ENCODE measurements at places on chromosomes 2 and 18. TPM values are rescaled to one million over a fixed set of nuclear protein-coding genes. Genes with fewer than 3 reads are reported as not detected.

Gene GAD1
- total RNA-seq: 6.9 TPM

Gene CDK5R2
- not detected for total RNA-seq

- DNase-seq: no peak
These were observed 8.9 kb downstream of the ECEL1 start for GRCh38 chr2:232478571-232479340.

DNA sequence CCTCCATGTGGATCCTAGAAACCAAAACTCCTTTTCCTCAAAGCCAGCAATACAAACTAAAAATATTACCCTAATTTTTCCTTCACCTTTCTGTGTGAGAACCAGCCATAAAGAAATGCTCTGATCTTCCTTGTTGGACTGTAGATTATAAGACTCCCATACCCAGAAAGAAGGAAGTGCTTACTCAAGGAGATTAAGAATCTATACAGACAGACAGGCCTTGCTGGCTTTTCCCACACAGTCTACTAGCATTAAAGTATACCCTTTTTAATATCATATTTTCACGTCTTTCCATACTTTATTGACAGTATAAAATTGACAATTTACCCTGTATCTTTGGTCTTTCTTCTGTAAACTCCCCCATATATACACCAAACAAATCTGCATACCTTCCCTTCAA is 139.0 kb downstream of the GULP1 start:
- DNase-seq: no peak

DNA sequence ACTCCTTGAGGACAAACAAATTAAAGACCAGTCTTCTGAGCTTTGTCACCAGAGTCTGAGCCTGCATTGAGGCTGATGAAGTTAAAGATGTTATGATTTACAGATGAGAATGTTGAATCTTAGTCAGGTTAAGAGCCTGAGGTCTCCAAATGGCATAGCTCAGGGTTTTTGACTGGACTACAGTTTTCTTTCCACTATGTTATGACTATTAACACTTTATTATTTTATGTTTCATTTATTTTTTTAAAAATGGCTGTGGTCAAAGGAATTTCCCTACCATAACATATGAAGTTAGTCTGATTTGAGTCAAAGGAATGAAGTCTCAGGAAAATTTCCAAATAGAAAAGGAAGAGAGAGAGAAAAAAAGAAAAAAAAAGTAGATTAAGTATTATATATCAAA is 39.7 kb upstream of the CWC22 start:
- DNase-seq: no peak

DNA sequence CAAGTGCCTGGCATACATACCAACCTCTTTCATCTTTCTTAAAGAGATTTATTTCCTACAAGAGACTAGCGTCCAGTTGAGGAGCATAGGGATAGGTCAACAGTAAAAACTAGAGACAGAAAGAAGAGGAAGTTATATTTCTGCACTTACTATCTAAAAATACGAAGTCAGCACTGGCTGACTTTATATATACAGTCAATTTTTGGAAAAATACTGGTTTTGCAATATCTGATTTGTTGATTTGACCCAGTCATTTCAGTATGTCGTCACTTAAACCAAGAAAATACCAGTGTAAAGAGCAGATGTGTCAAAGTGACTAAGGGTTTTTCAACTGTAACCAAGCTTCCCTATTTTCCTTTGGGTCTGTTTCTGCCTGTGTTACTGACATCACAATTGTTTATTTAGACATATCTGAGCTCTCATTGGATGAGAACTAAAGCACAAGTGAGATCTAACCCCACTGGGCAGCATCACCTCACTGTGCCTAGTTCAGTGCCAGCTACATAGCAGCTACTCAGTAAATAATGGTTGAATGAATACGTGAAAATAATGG is 23.0 kb downstream of the CYTIP start:
- peak; percentile 60 for DNase-seq

Gene PLA2R1
- total RNA-seq: 0.02 TPM

Gene CCDC178
- not detected for total RNA-seq

Gene FN1
- 0.70 TPM for total RNA-seq

GRCh38 chr2:140091926-140092325 is 1311.7 kb upstream of the NXPH2 start:
- DNase-seq: no peak

Gene GNLY
- total RNA-seq: 21.6 TPM

Measured in activated CD4-positive, alpha-beta T cell treated with anti-CD3 and anti-CD28 coated beads for 36 hours (primary cell).